Hematopoietic multipotent progenitor cell treated with erythropoietin and hydrocortisone succinate and interleukin-3 and kit ligand, for 6 days (in vitro differentiated cells): ENCODE measurements at places on chromosomes 7 and 10.

DNA sequence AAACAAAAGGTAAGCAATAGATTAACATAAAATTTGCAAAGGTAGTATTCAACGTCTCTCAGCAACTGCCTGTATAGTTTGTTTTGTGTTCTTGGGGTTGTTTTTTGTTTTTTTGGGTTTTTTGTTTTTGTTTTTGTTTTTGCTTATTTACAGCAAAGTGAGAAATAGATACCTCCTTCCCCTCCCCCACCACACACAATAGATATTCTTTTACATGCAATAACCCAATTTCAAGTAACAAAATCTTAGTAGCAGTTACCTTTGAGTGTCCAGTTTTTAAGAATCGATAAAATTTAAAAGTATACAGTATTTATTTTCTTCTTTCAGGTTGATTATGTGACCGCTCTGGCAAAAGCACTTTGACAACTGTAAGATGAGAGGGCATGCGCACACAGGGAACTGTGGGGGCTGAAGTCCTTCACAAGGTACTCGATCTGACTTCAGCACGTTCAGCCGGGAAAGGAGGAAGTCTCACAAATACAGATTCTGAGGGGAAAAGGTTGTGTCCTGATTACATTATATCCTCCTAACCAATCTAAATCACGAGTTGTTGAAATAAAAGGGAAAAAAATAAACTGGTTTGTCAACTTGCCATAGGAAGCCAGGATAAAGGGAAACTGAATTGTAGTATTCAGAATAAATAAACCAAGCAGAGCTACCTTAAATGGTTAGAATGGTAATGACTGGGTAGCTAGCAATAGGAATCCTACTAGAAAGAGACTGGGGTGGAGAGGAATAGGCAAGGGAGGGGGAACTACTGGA lies 47.8 kb downstream of the CPEB3 start:
- peak; percentile 78 for DNase-seq

DNA sequence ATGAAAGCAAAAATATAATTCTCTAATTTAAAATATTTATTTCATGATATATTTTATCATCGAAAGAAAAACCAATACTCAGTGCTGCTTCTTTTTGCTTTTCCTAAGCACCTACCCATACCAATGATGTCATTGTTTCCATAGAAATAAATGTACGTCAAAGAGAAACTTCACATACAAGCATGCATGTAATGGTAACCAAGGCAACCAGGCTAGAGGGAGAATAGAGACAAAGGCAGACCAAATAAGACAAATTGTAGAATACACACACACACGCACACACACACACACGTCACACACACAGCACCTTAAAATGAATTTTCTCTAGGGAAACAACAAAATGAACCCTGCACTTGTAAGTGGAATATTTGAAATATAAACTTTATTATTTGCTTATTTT lies 75.5 kb downstream of the MACC1 start:
- DNase-seq: no peak

DNA sequence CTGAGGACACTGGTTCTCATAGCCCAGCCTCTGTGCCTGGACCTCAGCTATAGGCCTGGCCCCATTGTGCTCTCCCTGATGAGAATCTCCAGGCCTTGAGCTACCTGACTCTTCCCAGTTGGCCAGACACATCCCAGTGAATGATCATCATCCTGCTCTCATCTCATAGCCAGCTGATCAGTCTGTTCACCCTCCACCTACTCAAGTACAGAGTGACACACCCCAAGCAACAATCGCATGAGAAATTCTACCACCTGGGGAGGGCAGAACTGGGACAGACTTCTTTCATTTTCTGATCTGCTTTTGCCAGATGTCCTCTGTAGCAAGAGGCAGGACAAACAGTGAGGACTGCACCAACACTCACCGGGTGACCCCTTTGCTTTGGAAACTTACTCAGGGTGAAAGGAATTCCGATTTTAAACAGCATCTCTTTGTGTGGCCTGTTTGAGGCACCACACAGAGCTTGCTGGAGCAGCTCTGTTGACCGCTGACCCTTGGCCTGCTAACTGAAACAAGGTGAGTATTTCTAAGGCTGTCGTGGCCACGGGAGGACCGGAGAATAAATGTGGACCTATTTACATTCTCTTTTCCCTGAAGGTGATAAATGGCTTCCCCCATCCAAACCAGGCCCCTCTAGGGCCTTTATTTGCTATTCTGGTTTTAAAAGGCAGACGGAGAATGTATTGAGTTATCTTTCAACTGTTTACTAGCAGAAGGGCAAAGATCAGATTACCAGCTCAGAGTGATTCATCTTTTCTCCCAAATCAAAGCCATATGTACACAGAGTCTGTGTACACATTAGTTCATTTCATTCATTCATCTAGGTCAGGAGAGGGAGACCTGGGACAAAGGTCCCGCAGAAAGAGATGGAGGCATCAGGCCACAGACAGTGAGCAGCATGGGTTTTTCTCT lies 181.4 kb upstream of the TNS3 start:
- DNase-seq: no peak

DNA sequence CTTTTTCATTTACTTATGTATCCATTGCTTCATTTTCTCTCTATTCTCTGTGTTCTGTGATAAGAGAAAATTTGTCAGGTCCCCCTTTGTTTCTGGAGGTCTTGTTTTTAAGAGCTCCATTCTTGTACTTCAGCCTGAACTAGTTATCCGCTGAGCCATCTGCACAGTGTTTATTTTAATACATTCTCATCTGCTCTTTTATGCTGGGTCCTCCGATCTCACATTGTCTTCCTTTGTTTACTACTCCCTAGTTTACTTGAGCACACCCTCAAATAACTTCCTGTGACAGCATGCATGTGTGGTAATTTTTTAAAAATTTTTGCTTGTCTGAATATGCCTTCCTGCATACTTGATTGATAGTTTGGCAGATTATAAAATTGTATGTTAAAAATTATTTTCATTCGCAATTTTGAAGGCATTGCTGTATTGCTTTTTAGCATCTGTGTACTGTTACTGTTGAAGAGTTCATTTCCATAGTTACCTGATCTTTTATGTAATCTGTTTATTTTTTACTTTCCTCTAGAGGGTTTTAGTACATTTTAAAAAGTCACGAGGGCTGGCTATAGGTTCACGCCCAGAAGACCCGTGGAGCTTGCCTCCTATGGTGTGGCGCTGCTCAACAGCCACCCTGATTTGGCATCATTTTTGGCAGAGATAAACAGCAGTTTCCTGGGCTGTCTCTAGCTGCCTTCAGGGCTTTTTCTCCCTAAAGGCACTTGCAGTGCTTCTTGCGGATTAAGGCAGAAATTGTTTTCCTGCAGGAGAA lies 31.9 kb downstream of the RSBN1L start:
- peak; percentile 92 for DNase-seq

GRCh38 chr7:2654059-2654458 lies 22.3 kb downstream of the TTYH3 start:
- no peak for DNase-seq

DNA sequence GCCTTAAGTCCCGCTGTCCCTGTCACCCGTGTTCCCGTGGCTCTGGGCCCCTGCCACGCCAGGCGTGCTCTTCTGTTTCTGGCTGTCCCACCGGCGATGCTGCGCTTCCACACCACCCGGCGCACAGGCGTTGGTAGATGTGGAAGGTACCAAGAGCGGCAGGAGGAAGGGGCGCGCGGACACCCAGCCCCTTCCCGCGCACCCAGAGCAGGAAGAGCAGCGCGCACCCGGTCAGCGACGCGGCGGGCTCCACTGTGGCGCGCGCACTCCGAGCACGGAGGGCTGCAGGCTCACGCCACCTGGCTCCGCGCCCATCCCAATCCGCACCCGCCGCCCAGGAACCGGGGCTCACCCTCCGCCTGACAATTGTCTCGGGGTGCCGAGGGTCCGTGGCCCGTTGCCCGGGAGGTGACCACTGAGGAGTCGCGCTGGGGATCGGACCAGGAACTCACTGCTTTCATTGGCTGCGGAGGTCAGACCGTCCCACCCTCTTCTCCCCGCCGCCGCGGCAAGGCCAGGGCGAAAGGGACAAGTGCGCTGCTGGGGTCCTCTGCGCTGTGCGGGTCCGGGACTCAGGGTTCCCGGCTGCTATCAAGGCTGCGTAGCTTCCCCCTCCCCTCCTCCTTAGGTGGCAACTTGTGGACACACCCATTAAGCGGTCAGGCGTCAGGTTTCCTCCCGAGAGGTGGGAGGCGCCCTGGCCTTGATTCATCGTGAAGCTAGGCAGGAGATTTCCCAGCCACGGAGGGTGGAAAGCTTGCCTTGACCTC lies 121.6 kb upstream of the ZNF92 start:
- peak; percentile 52 for DNase-seq

- DNase-seq: no peak
These were observed 42.2 kb downstream of the GPR85 start for GRCh38 chr7:113044394-113044793.

DNA sequence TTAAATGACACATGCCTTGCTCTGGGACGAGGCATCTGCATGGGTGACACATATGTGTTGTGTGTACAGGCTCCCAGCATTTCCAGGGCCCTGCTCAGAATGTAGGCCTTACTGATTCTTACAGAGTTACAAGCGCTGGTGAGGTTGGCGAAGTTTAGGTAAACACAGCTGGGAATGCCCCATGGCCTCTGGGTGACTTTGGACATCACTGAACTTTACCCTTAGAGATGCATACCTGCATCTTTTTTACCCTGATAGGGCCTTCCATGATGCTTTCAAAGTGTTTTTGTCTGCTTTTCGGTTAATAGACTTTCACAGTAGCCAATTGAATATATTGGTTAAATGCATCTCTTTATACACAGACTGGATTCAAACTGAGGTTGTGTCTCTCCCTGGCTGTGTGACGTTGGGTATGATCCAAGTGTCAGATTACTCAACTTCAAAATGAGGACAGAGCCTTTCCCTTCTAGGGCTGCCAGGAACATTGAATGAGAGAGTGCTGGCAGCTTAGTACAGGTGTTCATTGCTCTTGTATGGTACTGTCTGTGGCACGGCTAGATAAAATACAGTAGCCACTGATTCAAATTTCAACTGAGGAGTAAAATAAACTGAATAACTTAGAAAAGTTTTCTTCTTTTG lies 29.5 kb downstream of the EGFR start:
- DNase-seq: no peak

GRCh38 chr7:36526863-36527548 lies 137.3 kb downstream of the ANLN start:
- DNase-seq: peak; percentile 79

DNA sequence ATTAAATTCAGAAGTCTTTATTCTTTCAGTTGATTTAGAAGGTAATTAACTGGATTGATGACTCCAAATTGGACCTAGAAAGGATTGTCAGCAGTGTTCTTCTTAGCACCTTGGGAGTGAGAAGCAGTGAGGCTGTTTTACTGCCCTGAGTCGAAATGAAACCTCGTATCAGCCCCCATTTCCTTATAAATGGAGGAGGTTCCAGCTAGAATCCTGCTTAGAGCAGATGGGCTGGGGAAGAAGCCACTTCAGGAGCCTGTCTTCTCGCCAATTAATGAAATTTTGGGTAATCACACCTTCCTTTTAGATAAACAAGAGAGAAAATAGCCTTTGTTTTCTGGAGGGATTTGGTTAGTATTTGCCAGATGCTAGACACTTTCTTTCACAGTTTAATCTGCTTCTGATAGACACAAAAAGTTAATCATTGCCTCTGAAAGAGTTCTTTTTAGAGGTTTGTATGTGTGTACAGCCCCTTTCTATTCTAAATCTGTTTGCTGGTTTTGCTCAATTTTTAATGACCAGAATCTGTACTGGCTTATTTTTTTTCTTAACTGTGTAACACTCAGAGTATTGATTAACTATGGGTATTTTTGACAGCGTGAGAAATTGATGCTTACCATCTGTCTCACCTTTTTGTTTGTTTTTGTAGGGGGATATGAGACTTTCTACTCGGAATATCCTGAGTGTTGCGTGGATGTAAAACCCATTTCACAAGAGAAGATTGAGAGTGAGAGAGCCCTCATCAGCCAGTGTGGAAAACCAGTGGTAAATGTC lies 4.6 kb downstream of the DUSP5 start:
- DNase-seq: no peak
